ENCODE measurements at places on chromosomes 13 and 19.
A peak's percentile ranks its signal among the peaks of the same experiment; 100 is the strongest.

DNA sequence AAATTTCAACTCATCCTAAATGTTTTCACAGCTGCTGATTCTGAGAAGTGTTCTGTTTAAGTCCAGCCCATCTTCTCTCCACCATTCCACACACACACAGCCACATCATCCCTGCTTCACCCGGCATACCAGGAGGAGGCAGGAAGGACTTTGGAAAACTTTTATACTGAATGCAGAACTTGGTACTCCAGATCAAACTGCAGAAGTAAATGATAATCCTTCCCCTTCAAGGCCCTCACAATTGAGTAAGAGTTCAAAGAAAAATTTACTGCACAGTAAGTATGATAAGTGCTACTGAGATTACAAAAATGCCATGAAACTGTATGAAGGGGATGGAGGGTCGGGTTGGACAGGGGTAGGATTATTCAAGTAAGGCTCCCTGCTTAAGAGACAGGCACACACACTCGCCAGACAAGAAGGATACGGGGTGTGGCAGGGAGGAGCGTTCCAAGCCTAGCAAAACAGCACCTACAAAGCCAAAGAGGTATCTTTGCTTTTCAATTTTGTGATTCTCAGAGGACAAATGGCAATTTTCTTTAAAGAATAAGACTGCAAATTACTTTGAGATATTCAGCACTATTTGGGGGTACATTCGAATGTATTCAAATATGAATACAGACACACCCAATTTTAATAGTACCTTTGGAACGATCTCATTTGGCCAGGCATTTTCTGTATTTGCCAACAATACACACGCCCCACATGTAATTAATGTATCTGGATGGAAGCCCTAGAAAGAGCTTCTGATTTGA lies 2.5 kb downstream of the USP12 start:
- no peak for DNase-seq

DNA sequence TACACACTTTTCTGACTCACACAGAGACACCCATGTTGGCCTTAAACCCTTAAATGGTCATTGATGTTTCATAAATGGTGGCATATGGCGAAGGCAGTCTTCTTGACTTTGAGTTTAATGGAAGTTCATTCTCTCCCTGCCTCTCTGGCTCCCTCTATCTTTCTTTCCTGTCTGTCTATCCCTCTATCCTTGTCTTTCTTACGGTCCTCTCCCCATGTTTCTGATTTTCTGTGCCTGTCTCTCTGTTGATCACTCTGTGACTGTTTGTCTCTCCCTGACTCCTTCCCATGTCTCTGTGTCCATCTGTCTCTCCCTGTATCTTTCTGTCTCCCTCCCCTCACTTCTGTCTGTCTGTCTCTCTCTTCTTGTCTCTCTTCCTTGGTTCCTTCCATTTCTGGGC lies 43.2 kb upstream of the SHKBP1 start:
- DNase-seq: no peak

DNA sequence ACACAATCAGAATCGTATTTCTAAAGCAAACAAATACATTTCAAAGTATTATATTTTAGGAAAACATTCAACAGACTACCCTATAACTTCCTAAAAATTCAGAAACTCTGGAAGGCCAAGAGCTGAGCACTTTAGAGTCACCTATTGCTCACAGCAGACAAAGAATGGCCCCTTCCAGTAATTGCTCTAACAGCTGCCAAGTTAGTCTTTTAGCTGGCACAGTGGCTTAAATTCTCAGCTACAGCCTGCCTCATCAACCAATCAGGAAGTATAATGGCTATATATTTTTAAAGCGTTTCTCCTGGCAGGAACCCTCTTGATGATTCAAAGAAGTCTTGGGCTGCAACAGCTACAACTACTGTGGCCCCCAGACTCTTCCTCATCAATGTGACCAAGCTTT lies 14.9 kb upstream of the SLITRK5 start:
- DNase-seq: no peak

GRCh38 chr13:41312176-41312500 lies 1.1 kb downstream of the NAA16 start:
- DNase-seq: peak; percentile 39

GRCh38 chr13:99812625-99813024 lies 158.9 kb downstream of the ZIC5 start:
- no peak for DNase-seq

GRCh38 chr19:48862827-48863226 lies 5.6 kb downstream of the PLEKHA4 start:
- no peak for DNase-seq

GRCh38 chr13:32726374-32727037 lies 140.3 kb downstream of the PDS5B start:
- DNase-seq: no peak

- peak; percentile 58 for DNase-seq
Observed at GRCh38 chr19:10871711-10872545, 575 bp downstream of the CARM1 start.

DNA sequence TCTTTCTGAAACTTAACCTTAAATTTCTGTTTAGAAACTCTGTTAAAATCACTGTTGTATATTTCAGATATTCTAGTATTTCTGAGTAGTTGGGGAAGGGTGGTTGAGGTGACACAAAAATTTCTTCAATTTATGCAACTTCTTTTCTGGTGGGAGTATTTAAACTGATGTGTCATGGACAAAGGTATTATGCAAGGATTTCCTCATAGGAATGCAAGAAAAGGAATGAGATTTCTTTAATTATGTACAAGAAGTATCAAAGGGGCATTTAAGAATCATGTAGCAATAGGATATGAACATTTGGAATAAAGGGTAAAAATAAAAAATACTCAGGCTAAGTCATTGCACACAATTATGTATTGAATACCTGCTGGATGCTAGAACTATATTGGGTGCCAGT lies 575.8 kb upstream of the KLF12 start:
- no peak for DNase-seq

GRCh38 chr13:101098873-101099272 lies 317.4 kb downstream of the NALCN start:
- no peak for DNase-seq

- peak; percentile 53 for DNase-seq
Observed at GRCh38 chr19:46351241-46352041, 4.6 kb downstream of the PPP5C start.

DNA sequence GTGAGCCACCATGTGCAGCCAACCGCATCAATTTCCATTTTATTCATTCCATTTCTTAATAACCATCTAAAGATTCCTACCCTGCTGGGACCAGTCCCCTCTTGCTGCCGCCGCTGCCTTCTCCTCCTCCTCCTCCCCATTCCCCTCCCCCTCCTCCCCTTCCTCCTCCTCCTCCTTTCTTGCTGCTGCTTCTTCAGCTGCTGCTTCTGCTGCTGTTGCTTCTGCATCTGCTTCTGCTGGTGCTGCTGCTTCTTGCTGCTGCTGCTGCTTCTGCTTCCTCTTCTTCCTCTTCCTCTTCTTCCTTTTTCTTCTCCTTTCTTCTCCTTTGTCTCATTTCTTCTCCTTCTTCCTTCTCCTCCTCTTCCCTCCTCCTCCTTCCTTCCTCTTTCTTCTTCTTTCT lies 20.0 kb upstream of the SPRYD7 start:
- no peak for DNase-seq

- no peak for DNase-seq
Observed at GRCh38 chr13:30396434-30397075, 25.7 kb upstream of the UBE2L5 start.

DNA sequence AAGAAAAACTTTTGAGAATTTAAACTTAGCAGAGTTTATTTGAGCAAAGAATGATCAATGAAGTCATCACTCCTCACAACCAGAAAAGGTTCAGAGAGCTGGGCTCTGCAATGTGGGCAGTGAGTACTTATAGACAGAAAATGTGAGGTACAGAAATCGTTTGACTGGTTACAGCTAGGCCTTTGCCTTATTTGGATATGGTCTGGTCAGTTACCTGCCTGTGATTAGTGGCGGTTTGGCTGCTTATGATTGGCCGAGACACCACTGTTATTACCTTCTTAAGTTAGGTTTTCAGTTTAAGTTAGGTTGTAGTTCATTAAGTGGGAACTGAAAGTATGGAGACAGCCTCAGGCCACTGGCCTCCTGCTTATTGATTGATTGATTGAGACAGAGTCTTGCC lies 66.3 kb downstream of the DNAJC3 start:
- no peak for DNase-seq

DNA sequence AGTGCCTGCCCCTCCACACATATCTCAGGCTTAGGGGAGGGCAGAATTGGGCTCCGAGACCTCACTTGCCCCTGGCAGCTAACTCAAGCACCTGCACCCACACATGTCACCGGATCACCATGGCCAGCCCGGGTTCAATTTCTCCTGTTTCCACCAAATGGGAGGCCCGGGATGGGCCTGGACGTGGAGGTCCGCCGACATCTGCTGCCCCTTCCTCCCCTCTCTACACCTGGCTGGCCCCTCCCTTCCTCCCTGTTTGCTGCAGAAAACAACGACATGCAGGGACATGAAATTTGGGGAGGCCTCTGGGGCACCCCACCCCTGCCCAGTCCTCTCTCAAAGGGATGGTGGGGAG lies 1.3 kb downstream of the PRKD2 start:
- DNase-seq: no peak

DNA sequence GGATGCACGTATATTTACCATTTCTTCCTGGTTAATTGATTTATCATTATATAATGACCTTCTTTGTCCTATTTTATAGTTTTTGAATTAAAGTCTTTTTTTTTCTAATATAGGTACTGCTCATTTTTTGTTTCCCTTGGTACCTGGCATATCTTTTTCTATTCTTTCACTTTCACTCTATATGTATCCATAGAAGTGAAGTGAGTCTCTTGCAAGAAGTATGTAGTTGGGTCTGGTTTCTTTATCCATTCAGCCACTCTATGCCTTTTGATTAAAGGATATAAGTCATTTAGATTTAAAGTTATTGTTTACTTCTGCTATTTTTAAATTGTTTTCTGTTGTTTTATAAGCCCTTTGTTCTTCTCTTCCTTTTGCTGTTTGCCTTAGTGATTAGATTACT lies 194.3 kb upstream of the SLITRK6 start:
- DNase-seq: no peak

DNA sequence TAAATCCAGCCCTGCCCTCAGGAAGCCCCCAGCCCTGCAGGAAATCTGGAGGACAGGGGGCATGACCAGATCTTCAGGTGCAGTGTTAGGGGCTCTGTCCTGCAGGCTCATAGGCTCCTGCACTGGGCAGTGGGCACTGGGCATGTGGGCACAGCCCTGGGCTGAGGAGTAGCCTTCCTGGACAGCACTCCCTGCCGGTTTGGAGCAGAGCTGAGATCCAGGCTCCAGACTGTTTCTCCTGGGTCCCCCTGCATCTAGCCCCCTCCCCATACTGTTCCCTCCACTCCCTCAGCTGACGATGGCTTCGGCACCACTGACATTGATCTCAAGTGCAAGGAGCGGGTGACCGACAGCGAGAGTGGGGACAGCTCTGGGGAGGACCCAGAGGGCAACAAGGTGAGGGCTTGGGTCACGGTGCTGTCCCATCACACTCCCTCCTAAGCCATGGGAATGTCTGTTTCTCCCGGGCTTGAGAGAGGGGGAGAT lies 12.3 kb upstream of the PRR19 start:
- DNase-seq: no peak

GRCh38 chr19:49916839-49917733 lies 11.9 kb upstream of the ATF5 start:
- no peak for DNase-seq

- DNase-seq: no peak
Observed at GRCh38 chr13:83536941-83537340, 345.3 kb downstream of the SLITRK1 start.

DNA sequence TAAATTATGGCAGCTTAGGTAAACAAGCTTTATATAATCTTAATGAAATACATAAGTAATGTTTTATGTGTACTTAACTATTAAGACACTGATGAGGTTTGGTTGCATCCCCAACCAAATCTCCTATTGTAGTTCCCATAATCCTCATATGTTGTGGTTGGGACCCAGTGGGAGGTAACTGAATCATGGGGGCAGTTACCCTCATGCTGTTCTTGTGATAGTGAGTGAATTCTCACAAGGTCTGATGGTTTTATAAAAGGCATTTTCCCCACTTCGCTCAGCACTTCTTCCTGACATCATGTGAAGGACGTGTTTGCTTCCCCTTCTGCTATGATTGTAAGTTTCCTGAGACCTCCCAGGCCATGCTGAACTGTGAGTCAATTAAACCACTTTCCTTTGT lies 212.7 kb downstream of the DIAPH3 start:
- DNase-seq: no peak

- DNase-seq: no peak
Observed at GRCh38 chr19:9700229-9700981, 25.5 kb upstream of the ZNF562 start.

GRCh38 chr19:48928164-48929025 lies 5.1 kb upstream of the DHDH start:
- DNase-seq: no peak

- DNase-seq: no peak
Observed at GRCh38 chr13:86710896-86711295, 911.7 kb upstream of the SLITRK6 start.

DNA sequence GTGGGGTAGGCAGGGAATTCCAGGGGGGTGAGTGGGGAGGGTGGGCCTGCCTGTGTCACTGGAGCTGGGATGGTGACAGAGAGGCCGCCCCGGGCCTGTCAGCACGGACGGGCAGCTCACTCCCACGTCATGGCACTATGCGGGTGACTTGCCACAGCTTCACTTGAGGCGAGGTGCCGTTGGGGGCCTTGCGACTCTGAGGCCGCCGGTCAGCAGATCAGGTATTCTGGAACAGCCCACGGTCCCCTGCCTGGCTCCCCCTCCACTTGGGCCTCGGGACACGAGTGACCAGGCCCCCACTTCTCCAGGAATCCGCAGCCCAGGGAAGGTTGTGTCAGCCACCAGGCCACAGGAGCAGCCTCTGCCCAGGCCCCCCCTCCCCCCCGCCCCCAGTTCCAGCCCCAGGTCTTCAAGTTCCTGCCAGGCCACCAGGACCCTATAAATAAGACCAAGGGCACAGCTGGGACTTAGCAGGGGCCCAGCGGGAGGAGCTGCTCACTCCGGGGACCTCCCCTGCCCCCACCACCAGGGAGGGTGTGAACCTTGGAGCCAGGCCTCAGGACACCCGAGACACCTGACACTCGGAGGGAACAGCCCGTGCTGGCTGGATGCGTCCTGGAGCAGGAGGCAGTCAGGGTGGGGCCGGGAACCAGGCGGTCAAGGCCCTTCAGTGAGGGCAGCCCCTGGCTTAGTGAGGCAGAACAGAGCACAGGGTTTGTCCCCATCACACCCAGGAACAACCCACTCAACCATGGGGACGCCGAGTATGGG lies 2.7 kb upstream of the MIDN start:
- no peak for DNase-seq

GRCh38 chr13:32707471-32707870 lies 121.2 kb downstream of the PDS5B start:
- no peak for DNase-seq
